ENCODE measurements at places on chromosomes 11 and 22.

DNA sequence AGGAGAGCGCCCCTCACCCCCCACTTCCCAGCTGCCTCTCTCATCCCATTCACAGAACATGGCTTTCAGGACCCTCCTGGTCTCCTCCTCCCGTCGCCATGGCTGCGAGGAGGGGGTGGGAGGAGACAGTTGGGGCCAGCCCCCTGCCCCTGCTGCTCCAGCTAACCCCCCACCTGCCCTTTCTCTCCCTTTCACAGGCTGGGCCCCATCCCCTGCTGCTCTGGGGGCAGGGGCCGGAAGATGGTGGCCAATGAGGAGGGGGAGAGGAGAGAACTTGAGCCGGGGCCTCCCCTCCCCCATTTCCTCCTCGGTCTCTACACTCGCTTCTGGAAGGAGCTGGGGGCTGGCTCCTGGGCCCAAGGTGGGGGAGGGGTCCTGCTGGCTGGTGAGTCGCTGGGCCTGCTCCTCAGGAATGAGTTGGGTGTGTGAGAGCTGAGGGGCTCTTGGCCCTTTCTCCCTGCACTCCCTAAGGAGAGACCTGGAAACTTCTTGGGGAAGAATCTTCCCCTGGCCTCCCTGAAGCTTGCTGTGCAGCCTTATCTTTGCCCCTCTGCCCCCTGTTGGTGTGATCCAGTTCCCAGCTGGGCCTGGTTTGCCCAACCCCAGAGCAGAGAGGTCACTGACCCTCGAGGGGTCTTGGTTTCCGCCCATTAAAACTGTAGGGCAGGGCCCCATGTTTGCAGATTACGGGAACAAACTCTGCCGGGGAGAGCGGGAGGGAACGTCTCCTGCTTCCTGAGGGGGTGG is 10.2 kb downstream of the YPEL4 start:
- DNase-seq = no peak

DNA sequence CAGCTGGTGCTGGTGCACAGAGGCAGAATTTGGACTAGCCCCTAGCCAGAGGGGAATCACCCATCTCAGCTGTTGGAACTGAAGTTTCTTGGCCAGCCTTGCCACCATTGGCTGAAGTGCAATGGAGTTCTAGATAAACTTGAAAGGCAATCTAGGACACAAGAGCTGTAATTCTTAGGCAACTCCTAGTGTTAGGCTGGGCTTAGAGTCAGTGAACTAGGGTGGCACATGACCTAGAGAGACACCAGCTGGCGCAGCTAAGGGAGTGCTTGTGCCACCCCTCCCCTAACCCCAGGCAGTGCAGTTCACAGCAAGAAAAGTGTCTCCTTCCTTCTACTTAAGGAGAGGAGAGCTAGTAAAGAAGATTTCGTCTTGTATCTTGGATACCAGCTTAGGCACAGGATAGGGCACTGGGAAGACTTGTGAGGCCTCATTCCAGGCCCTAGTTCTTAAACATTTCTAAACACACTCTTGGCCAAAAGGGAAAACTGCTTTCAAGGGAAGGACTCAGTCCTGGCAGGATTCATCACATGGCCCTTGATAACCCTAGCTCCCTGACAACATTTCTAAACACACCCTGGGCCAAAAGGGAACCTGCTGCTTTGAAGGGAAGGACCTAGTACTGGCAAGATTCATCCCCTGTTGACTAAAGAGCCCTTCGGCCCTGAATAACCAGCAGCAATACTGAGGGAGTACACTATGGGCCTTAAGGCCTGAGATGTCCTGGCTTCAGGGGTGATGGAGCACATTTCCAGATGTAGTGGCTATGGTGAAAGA is 53.4 kb downstream of the XRRA1 start:
- no peak for DNase-seq

- DNase-seq = no peak
Measured at GRCh38 chr11:12074529-12075195, 35.7 kb upstream of the MICAL2 start.

DNA sequence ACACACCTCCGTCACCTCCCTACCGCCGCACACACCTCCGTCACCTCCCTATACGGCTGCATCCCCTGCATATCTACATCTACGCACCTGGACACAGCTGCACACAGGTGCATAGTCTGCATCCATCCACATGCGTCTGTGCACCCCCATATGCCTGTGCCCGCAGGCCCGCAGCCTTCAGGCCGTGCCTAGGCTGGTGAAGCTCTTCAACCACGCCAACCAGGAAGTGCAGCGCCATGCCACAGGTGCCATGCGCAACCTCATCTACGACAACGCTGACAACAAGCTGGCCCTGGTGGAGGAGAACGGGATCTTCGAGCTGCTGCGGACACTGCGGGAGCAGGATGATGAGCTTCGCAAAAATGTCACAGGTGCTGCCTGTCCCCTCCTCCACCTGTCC is 4.8 kb downstream of the PKP3 start:
- peak; percentile 27 for DNase-seq

GRCh38 chr11:123360267-123360936 is 69.7 kb upstream of the GRAMD1B start:
- no peak for DNase-seq

DNA sequence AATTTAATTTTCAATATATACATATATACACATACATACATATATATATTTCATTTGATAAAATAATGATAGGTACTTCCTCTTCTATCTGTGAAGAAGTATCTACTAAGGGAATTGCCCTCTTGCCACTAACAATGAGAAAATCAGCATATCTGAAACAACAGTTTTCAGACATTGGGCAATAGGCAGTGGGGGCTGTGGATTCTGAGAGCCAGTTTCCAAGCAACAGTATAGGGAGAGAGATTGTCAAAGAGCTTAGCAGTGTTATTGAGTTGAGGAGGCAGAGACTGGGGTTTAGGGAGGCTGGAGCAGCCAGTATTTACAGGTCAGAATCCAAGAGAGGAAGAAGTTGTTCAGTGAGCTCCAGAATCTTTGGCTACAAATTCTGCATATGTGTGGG is 119.3 kb downstream of the ARFGAP2 start:
- no peak for DNase-seq

- peak; percentile 70 for DNase-seq
Measured at GRCh38 chr11:450809-451451, 851 bp downstream of the PTDSS2 start.

DNA sequence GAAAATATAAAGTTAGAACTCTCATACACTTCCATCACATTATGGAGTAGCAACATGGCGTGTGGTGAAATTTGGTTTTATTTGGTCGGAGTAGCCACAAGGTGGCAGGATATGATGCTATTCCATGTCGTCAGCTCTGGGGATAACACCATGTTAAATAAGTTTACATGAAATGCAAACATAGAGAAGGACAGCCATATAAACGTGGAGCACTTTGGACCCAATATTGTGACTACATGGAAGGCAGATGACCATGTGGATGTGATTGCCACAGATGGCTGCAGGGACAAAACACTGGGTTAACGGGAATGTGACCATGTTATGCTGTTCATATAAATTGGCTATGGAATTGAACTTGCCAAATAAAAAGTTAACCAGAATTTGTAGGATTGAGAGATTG is 21.0 kb downstream of the OR5M11 start:
- DNase-seq = no peak

GRCh38 chr11:58742981-58743880 is 11.5 kb upstream of the GLYAT start:
- DNase-seq = no peak

GRCh38 chr11:95985174-95985808 is 61.4 kb upstream of the MTMR2 start:
- no peak for DNase-seq

GRCh38 chr22:10961043-10961860 is 4566.7 kb upstream of the OR11H1 start:
- no peak for DNase-seq

DNA sequence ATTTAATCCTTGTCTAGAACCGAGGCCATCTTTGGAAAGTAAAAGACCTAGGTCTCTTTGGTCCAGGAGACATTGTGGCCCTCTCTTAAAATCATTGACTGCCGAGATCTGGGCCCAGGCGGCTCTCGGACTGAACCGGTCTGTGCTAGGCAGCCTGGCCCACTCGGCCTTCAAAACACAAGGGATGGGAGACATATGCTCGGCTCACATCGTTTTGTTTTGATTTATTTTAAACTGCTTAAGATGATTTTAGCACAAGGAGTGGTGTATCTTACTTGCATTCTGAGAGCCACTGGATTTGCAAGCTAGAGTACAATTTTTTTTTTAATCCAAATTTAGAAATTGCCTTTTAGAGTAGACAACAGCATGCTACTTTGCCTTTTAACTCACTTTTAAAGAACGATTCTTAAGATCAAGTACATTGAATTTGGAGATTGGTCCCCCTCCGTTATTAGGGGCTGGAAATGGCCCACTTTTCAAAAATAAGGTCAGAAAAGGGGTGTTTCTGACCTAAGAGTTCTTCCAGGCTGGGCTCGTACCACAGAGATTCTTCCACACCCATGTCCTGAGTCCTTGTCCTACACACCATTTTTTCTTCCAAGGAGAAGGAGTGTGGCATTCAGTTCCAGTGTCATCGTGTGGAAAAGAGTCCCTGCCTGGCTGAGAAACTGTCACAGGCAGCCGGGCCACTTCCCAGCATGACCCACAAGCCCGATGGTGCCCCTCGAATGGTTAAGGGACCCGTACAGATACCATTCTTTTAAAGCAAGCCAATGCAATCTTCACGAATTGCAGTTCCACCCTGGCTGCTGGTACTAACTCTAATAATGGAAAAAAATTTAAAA is 80.5 kb upstream of the WNT7B start:
- no peak for DNase-seq

DNA sequence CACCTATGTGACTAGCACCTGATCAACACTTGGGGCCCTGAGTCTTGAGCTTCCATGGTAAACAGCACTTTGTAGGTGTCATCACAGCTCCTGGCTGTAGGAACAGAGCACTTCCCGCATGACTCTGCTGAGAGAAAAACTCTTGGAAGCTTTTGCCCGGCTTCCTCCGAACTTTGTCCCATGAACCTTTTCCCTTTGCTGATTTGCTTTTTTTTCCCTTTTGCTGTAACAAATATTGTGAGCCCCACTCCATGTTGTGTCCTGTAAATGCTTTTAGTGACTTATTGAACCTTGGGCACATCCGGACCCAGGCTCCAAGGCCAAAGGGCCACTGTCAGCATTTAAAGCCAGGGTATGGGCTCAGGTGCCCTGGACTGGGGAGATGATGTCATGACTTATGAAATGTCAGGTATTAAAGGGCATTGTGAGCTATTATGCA is 391.1 kb downstream of the TENM4 start:
- DNase-seq = no peak

Data from AG08395 (cell line).